Stimulated activated CD4-positive, alpha-beta T cell treated with anti-CD3 and anti-CD28 coated beads, Interleukin-1b, Interleukin-23, amount 100 ng/mL, for 48 hours (primary cell): ENCODE measurements at places on chromosomes 6 and 20.

DNA sequence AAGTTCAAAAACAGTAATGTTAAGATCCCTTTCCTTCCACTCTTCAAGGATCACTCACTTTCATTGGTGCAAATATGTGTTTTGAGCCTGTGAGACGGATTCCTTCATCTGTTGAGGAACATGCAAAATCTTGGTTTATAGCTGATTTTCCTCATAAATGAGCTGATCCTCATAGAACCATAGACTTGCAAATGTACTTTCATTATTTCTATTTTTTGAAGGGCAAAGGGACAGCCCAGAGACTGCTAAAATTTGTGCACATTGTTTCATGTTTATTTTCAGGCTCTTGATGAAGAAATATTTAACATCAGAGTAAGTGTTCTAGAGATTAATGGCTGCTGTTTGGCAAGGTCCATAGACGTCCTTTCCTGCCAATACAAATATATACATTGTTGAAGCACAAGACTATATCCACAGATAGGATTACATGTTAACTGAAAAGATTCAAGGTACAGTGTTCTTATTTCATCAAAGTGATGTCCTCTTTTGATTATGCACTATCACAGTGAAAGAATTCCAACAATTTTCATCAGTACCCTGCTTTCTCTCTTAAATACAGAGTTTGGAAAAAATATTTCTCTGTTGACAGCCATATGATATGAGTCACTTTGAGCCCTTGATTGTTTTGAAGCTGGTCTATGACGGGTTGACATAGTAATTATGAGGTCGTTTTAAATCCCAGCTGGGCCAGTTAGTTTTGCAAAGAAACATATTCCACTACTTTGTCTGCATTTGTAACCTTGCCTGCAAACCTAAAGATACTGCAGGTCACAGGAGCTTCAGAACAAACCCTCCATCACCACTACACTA lies 95.7 kb downstream of the FILIP1 start:
- DNase-seq, result no peak

DNA sequence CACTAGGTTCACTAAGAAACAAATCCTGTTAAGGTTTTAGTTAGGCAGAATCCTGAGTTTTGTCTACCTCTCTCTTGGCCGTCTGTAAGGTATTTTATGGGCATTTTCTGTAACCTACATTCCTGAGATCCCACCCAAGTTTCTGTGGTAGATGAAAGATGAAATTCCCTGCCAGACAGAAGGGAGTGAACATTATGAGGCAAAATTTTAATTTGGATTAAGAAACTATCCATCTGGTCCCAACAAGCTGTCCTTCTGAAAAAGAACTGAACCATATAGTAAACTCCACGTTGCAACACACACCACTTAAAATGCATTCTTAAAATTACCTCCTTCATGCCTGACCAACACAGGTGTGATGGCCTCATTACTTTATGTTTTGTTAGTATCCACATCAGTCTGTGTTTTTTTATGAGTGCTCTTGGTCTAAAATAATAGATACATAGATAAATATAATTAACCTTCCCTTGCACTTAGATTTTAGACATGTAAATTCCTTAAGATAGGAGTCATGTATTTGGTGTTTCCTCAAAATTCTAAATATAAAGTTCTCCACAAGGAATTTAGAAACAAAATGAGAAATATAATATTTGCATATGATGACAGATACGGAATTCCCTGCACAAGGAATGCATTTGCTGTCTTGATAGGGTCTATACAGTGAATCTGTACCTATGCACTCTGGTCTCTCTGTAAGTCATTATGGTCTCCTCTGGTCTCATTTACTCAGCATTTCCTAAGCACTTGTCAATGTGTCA lies 86.5 kb downstream of the CHD6 start:
- DNase-seq, result no peak

DNA sequence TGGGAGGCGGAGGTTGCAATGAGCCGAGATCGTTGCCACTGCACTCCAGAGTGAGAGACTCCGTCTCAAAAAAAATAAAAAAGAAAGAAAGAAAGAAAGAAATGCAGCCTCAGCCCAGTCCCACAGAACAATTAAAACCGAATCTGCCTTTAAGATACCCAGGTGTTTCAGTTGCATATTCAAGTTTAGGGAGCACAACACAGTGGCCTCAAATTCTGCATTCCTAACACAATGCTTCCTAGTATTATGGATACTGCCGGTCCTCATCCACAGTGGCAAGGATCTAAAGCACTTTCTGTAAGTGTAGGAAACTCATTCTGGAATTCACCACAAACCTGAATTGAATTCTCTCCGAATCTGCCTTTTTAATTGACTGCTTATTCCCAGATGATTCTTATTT lies 80.5 kb downstream of the TNFRSF21 start:
- DNase-seq, result no peak

- no peak for DNase-seq
Observed at GRCh38 chr6:20841806-20842205, 307.5 kb downstream of the CDKAL1 start.

- no peak for DNase-seq
Observed at GRCh38 chr6:106460481-106460880, 100.0 kb downstream of the CRYBG1 start.

DNA sequence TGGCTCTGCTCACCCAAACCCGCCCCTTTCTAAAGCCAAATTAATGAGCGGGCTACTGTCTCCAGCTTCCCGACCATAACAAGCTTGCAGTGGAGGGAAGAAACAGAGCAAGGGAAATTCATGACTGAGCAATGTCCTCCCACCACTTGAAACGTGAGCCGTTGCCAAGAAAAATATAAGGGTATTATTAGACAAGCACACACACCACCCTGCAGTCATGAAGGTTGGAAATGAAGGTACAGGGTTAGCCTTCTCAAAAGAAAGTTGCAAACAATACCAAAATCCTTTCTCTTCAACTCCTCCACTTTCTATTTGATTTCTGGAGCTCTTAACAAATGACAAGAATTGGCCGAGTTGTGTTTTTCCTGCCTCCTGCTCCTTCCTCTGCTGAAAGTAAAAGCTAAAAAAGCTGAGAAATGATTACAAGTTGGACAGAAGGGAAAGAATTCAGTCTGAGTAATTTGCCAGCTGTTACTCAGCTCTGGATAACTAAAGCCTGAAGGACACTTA lies 151.1 kb upstream of the B3GAT2 start:
- DNase-seq, result no peak

DNA sequence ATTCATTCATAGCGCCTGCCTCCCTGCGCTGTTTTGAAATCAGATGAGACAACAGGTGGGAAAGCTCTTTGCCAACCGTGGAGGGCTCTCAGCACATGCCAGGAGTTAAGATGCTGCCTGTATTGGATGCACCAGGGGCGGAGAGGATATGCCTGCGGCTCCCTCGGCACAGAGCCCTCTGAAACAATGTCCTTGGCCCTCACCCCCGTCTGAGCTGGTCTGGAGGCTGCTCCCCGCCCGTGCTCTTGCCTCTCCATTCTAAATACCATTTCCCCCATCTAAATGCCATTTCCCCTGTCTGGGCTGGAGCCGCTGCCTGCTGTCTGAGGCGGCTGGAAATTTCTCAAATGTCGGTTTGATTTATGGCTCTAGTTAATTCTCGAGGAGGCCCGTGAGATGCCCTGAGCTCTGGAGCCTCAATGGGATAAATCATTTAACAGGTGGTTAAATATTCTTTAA lies 50.8 kb upstream of the MLN start:
- no peak for DNase-seq

DNA sequence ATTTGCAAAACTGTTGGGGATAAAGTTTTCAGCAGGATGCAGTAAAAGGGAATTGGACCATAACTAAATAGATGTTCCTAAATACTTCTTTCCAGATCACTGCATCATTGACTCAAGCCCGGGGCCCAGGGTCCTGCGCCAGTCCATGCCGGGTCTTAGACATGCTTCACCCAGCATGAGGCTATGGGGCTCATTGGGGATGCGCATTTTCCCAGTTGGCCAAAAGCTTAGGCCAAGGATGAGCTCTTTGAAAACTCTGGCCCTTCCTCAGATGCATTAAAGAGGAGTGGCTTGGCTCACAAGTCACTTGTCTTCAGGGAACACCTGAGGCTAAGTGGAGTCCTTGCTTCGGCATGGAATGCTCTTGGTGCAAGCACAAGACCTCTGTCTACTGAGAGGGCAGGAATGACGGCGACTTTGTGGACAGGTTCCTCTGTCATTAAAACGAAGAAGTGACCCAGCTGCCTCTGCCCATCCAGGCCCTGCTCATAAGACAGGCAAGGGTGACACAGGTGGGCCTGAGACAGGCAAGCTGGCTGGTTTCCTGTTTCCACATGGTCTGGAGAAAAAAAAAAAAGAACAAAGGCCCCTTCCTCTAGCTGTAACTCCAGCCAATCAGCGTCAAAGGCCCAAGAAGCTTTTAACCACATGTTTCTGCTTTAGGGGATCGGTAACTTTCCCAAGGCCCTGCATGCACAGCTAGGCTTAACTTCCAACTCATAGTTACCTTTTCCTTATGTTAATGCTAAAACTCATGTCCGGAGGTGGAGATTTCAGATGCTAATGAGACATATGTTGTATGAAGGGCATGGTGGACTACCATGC lies 81.4 kb upstream of the CDH4 start:
- no peak for DNase-seq

DNA sequence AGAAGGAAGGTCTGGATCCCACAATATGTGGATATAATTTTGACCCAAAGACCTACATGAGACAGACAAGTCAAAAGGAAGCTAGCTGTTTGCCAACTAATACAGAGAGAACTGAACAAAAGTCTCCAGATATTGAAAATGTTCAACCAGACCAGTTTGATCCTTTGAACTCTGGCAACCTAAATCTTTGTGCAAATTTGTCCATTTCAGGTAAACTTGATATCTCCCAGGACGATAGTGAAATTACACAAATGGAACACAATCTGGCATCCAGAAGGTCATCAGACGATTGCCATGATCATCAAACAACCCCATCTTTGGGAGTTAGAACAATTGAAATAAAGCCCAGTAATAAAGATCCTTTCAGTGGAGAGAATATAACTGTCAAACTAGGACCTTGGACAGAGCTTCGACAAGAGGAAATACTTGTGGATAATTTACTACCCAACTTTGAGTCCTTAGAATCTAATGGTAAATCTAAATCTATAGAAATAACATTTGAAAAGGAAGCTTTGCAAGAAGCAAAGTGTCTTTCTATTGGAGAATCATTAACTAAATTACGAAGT lies 41.9 kb upstream of the SDHAF4 start:
- DNase-seq, result no peak
